Left forelimb (tissue), 1 donor: ENCODE measurements at places on chromosomes 5 and 9.

- no peak for DNase-seq
These were observed 171.3 kb upstream of the ZNF462 start for GRCh38 chr9:106691627-106692026.

DNA sequence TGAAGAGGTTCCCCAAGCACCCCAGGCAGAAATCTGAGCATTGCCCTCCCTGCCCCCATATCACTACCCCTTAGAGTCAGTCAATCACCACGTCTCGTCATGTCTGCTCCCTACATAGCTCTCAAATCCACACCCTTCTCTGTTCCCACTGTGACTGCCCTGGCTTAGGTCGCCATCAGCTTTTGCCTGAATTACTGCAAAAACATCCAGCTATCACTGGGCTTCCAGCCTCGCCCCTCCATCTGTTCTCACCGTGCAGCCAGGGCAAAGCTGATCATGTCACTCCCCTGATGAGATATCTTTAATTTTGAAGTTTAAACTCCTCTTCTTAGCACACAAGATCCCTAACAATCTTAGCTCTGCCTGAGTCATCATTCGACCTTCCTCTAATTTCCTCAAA lies 89.6 kb upstream of the TBC1D2 start:
- DNase-seq: no peak

- no peak for DNase-seq
These were observed 28.6 kb downstream of the MARCHF3 start for GRCh38 chr5:127001621-127002296.

DNA sequence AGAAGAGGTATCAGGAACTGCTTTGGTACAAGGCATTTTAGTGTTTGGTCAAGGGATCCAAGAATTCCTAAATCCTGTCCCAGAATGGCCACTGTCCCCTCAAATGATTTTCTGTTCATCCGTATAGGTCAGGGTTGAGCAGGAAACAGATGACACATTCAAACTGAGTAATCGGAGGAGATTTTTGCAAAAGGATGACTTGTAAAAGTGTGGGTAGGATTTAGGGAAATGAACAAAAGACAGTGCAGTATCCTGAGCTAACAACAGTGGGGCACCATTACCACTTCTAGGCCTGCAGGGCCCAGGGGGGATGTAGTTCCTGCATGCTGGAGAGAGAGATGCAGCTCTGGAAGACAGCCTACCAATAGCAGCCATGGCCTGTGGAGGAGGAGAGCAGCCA lies 290.1 kb downstream of the ZSWIM6 start:
- no peak for DNase-seq

- DNase-seq: no peak
These were observed 44.7 kb upstream of the SLC27A6 start for GRCh38 chr5:128920345-128921215.

DNA sequence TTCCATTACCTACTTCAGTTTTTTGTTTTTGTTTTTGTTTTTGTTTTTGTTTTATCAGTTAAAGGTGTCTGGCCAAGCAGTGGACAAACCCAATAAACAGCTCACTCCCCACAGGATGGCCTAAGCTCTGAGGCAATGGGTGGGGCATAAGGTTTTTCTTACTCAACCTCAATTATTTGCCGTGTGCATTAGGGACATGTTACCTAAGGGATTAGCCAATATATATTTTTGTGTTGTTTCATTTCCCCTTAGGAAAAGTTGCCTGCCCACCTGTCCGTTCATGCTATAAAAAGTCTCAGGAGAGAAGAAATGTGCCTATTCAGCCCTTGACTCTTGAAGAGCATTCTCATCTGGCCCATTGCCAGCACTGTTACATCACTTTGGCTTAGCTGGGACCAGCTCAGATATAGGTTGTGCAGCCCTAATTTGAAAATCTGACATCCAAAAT lies 7.3 kb downstream of the SH3RF2 start:
- no peak for DNase-seq

GRCh38 chr9:129809346-129809745 lies 6.4 kb downstream of the TOR1B start:
- DNase-seq: no peak

- DNase-seq: no peak
These were observed 265.9 kb downstream of the ICE1 start for GRCh38 chr5:5688194-5688924.

DNA sequence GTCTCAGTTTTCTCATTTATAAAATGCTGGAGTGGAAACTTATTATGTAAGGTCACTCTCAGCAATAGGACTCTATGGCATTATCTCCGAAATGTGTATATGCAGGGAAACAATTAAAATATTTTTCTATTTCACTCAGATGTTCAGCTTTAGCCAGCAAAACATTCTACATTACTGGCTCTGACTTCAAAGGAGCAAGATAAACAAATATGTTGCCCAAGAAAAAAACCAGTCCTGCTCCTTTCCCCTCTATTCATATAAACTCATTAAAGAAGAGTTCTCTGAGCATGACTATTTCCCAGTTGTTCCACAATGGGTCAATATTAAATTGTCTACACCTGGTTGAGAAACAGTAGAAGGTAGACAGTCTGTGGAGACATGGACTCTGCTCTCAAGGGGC lies 155.0 kb downstream of the NPR3 start:
- DNase-seq: no peak

GRCh38 chr9:22813529-22813928 lies 366.9 kb downstream of the DMRTA1 start:
- DNase-seq: no peak

DNA sequence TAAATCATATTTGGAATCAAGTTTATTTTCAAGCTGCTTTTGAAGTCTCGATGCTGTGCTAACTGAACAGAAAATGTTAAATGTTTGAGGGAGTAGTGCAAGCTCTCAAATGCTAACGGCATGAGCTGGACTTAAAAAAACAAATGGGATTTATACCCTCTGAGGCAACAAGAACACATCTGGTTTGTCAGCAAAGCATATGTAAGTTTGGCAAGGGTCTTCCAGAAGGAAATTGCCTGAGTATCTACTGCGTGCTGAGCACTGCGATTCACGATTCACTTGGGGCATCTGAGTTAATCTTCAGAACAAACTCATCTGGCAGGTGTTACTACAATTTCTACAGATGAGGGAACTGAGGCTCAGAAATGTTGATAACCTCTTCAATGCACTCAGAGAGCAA lies 98.4 kb upstream of the C9orf72 start:
- no peak for DNase-seq

DNA sequence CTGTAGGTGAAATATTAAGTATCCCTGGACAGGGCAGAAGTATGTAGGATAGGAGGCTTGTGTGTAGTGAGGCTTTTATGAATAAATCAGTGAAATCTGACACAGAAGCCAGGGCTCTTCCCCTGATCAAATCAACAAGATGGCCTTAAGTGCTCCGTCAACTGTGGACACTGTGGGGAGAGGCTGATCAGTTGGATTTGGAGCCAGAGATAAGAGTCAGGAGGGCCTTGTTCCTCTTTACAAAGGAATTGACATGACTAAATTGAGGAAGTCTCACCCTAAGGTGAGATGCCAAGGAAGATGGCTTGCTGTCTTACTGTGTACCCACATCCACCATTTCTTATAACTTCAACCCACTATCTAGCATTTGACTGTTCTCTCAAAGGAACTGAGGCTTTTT lies 91.6 kb upstream of the PRRC1 start:
- no peak for DNase-seq

- no peak for DNase-seq
These were observed 1.5 kb downstream of the SMIM32 start for GRCh38 chr5:136191304-136192014.

DNA sequence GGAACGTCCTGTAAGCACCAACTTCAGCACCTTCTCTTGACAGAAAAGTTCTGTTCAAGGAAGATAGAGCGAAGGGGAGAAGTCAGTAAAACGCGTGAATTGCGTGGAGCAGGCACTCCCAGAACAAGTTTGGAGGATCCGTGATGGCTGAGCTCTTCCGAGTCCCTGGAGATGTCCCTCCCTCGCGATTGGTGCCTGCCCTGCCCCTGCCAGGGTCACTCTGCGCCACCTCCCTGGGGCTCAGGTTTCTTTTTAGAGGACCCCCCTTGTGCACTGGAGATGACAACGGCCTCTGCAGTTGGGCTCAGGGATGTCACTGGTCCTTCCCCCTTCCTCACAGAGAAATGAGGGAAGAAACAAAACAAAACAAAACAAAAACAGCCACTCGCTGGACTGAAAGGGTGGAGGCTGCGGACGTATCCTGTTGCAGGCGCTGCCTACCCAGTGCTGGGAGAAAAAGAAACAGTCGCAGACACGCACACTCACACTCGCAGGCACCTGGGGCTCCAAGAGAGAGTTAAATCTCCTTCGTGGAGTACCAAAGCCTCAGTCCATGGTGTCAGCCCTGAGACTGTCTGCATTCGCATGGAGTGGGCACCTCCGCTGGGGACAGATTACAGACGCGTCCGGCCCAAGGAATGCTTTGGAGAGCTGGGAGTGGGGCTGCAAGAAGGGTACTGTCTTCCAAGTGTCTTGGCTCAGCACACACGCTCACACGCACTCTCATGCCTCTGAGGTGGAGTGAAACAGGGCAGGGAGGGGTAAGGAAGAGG lies 512.7 kb downstream of the SLCO4C1 start:
- DNase-seq: no peak

- DNase-seq: no peak
These were observed 10.5 kb downstream of the FAM81B start for GRCh38 chr5:95401626-95402025.

DNA sequence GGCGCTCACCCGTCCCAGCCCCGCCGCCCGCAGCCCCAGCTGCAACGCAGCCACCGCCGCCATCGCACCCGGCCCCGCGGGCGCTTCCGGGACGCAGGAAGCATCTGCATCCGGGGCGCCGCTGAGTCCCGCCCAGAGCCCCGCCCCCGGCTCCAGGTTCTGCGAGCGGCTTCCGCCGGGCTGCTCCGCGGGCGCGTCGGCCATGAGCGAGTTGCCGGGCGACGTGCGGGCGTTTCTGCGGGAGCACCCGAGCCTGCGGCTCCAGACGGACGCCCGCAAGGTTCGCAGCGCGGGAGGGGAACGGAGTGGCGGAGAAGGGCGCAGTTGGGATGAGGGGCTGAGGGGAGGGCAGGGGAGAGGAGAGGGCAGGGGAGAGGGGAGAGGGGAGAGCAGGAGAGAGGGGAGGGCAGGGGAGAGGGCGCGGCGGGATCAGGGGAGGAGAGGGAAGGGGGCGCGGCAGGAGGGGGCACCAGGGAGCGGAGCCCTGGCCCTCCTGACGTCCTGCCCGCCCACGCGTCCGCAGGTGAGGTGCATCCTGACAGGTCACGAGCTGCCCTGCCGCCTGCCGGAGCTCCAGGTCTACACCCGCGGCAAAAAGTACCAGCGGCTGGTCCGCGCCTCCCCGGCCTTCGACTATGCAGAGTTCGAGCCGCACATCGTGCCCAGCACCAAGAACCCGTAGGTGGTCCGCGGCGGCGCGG lies at the start of the genes SURF1 and SURF2:
SURF1 (minus strand) TSS at position 97 of the 701 bp plus-strand sequence; CDS start at position 63, 34 bp downstream.
SURF2 (plus strand) TSS at position 160 of the 701 bp plus-strand sequence; CDS start at position 203, 43 bp downstream.
- DNase-seq: peak; percentile 92

GRCh38 chr9:94030318-94031179 lies 53.7 kb upstream of the PTPDC1 start:
- peak; percentile 90 for DNase-seq

DNA sequence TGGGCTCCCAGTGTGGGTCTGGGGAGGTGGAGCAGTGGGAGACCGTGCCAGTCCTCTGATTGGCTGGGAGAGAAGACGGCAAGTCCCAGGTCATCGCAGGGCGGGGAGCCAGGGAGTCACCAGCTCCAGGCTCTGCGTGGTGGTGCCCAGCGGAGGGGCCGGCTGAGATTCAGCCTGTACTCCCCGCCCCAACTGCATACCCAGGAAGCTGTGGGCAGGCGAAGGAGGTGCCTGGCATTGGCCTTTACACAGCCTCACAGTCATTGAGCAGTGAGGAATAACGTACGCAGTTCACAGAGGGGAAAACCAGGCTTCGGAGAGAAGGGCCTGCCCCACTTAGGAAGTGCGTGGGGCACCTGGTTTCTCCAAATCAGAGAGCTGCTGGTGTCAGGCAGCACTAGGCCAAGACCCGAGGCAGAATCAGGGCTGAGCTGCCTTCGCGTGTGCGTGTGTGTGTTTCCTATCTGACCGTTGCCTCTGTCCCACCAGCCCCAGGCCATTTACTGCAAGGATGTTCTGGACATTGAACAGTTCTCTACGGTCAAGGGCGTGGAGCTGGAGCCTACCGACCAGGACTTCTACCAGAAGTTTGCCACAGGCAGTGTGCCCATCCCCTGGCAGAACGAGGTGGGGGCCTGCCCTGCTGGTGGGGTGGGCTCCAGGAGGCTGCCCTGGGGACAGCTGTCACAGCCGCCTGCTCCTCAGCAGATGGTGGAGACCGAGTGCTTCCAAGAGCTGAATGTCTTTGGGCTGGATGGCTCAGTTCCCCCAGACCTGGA lies 6.2 kb upstream of the PRR7 start:
- DNase-seq: no peak

DNA sequence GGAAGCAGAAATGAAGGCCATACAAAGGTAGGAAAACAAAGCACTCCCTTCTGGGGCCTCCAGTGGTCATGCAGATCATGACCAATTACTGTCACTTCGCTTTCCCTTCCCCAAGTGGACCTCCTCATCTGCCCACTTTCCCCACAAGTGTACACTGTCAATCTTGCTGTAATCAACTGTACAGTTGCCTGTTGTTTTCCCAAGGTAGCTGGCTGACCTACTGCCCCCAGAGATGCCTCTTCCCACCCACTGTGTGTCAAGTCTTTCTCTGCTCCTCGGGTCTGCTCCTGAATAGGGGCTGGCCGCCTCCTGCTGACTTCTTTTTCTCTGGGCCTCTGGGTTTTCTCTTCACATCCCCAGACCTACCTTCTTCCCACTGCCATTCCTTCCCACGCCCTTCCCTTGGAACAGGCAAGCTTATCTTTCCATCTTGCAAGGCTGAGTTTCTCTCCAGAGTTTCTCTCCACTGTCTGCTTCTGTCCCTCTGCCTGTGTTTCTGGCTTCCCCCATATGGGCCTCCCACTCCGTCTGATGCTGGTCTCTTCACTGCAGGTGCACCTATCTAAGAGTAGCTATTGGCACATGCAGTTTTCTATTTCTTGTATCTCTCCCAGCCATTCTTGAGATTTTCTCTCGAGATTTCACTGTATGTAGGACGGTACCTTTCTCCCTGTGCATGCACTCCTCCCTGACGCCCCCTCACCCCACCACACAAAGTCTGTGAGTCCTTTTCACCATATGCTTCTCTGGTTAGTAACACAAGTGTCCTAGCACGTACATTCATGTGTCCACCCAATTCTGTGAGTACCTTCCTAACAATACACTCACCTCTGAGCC lies 2.4 kb downstream of the ELL2 start:
- no peak for DNase-seq

GRCh38 chr9:126208216-126208758 lies 118.3 kb upstream of the MVB12B start:
- no peak for DNase-seq

DNA sequence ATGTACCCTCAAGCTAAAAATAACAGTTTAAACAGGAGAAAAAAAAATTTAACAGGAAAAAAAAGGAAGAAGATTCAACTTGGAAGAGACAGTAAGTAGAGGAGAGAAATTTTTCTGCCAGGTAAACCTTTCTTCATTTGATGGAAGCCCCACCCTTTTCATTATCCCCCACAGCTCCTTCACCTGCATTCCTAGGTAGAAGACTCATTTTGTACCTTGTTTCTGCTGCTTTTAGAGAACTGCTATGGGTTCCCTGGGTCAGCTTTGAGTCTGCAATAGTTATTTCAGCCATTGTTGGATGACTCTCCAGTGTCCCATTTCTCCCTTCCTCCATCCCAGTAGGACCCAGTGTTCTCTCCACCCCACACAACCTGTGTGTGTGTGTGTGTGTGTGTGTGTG lies 74.1 kb upstream of the CPEB4 start:
- no peak for DNase-seq

- no peak for DNase-seq
These were observed 111.6 kb downstream of the CACNA1B start for GRCh38 chr9:137989156-137989555.

- no peak for DNase-seq
These were observed 31.4 kb upstream of the RAB3C start for GRCh38 chr5:58551492-58551891.
